Stimulated activated CD8-positive, alpha-beta memory T cell treated with anti-CD3 and anti-CD28 coated beads, Interleukin-4, amount 100 ng/mL, for 48 hours (primary cell): ENCODE measurements at places on chromosomes 2 and 18.

GRCh38 chr2:135052997-135053474 is 944 bp downstream of the RAB3GAP1 start:
- DNase-seq, result peak; percentile 41

DNA sequence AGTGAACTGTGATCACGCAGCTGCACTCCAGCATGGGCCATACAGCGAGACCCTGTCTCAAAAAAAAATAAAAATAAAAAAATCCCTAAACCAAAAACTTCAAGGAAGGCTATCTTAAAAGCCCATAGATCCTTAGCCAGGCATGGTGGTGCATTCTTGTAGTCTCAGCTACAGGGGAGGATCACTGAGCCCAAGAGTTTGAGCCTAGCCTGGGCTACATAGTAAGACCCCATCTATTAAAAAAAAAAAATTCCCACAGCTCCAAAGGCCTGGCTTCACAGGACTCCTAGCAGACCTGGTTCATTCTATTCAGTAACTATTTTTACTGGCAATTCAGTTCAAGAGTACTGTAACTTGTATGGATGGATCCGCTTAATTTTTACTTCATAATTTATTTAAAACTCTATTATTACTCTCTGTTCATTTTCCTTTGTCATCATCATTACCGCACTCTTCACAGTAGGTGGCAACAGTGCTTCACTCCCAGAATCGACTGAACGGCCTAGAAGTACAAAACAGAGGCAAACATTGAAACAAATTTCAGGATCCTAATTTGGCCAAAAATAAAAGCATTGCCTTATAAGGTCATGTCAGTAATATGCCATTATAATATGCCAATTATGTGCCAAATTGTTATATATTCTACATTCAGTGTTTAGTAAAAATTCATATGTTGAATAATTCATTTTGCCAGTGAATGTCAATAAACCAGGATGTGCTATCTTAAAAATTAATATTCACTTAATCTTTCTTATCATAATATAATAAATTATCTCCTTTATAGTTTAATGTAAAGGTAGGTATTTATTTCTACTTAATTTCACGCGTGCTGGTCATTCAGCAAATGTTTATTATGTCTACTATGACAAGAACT is 14.3 kb upstream of the STAM2 start:
- no peak for DNase-seq

- DNase-seq, result no peak
These were observed 47.2 kb downstream of the VIL1 start for GRCh38 chr2:218465987-218466633.

- DNase-seq, result no peak
These were observed 66.6 kb downstream of the DIS3L2 start for GRCh38 chr2:232028071-232028470.

DNA sequence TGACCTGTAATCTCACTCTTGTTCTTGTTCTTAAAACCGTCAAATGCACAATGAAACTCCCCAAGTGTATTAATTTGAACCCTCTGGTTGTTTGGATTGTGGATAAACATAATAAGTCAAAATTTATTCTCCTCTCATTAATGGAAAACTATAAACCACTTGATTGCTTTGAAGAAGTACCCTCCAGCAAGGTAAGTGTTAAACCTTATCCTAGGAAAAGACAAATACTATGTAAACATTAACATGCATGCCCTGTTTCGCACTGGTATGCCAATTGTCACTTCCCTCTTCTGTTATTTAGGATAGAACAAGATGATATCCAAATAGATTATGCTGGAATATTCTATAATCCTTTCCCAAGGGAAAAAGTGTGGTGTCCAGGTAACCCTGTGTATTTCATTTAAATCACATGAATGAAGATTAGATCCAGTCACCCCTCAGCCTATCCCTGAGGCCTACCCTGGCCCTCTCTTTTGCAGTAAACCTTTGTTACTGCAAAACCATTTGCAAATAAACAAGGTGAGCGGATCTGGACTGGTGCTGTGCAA is 1.3 kb downstream of the ADI1 start:
- no peak for DNase-seq

DNA sequence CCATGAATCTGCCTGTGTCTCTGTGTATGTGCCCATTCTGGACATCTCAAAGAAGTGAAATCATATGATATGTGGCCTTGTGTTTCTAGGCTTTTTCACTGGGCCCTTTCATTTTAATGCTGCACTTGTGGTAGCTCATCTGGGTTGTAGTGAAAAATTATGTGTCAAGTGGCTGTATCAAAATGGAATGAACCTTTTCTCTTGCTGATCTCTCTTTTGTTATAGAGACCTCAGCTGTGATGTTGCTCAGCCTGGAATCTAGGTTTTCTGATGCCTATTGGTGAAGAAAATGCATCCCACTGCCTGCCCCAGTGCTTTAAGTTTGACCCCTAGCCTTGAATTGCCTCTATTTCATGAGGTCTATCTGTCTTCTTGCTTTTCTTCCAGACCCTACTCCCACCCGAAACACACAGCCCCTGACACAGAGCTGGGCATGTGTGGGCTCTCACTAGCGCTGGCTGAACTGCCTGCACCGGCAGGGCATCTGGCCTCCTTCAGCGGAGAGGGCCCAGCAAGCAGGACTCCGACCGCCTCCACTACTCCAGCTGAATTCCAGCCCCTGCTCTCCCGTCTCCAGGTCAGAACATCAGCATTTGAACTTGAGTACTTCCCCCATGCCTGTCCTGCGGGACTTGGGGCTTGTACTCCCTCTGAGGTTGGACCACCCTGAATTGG is 175.8 kb upstream of the MSH6 start:
- DNase-seq, result no peak

DNA sequence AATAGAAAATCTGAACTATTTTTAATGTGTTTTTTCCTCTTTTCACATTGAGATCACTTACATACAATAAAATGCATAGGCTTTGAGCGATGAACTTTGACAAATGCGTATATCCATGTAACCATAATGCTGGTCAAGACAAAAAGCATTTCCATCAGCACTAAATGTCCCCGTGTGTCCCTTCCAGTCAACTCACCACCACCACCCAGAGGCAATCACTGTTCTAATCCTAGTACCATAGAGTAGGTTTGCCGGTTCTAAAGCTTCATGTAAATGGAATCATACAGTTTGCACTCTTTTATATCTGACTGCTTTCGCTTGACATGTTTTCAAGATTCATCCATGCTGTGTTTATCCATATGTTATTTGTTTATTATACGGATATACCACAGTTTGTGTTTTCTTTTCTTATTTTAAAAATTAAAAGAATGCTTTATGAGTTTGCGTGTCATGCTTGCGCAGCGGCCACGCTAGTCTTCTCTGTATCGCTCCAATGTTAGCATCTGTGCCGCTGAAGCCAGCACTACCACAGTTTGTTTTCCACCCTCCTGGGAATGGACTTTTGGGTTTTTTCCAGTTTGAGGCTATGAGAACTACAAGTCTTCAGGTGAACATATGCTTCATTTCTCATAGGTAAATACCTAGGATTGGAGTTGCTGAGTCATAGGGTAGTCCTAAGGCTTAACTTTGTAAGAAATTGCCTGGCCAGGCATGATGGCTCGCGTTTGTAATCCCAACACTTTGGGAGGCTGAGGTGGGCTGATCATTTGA is 197.5 kb upstream of the CHAC2 start:
- DNase-seq, result no peak

DNA sequence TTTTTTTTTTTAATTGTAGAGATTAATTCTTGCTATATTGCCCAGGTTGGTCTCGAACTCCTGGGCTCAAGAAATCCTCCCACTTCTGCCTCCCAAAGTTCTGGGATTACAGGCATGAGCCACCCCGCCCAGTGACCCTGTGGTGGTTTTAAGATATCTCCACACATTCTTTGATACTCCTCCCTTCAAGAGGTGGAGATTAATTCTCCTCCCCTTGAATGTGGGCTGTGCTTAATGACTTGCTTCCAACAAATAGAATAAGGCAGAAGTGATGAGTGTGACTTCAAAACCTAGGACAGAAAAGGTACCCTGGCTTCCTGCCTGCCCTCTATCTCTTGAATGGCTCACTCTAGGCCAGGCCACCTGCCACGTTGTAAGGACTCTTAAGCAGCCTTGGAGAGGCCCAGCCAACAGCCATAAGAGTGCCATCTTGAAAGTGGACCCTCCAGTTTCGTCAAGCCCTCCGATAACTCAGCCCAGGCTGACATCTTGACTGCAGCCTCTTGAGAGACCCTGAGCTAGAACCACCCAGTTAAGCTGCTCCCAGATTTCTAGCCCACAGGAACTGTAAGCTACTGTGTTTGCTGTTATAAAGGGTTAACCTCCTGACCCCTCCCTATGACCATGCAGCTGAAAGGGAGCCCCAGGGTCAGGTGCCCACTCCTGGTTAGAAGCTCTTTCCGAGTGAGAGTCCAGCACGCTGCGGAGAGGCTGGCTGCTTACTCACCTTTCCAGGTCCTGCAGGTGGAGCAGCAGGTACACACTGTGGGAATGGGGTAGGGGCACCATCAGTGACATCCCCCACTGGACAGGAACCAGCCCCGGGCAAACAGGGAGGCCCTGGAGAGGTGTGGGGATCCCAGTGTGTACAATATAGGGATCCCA is 27.6 kb downstream of the MRPL35 start:
- no peak for DNase-seq

- no peak for DNase-seq
These were observed 511.4 kb downstream of the KCNJ3 start for GRCh38 chr2:155209696-155210450.

DNA sequence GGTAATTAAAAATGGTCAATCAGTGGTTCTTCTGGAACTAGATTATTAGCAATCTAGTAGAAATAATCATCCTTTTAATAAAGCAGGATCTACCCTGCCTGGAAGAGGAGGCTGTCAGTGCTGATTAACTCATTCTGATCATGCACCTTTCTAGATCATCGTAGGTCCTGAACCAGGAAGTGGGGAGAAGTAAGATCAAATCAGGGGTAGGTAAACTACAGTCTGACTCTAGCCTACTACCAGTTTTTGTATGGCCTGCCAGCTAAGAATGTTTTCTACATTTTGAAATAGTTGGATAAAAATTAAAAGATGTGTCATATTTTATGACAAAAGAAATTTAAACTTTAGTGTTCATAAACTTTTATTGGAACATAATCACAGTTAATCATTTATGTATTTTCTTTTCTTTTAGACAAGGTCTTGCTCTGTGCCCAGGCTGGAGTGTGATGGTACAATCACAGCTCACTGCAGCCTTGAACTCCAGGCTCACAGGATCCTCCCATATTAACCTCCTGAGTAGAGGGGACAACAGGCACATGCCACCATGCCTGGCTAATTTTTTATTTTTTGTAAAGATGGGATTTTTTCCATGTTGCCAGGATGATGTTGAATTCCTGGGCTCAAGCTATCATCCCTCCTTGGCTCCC is 36.1 kb downstream of the C18orf54 start:
- DNase-seq, result no peak

DNA sequence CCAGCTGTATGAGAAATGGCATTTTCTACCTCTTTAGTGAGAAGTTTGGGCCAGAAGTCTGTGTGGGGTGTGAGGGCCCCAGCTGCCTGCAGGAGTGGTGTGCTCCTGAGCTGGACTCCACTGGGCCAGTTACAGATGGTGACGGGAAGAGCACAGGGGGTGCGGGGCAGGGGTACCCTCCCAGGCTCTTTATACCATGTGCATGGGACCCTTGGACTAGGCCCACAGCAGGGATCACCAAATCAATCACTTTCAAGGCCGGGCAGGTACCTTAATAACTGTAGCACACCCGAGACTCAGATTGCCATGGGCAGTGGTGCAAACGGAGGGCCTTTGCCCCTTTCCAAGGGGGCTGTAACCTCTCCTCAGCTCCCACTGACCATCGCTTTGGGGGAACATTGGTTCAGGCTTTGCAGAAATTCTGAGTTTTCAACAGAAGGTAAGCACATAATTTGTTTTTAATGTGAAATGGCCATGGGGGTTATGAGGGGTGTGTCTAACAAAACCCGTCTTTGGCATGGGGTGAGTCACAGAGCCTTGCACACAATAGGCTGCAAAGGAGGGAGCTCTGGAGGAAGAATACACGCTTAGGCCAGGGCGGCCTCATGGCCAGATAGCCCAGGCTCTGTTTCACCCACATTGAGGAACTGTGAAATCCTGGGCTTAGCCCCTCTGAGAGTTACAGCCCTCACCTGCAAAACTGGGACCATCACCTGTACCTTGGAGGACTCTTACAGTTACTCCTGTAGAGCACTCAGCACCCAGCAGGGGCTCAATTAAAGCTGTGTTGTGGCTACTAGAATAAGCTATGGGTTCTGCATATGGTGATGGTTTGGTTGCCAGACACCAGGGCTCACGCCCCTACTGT is 141.0 kb upstream of the BCL2L11 start:
- DNase-seq, result no peak

DNA sequence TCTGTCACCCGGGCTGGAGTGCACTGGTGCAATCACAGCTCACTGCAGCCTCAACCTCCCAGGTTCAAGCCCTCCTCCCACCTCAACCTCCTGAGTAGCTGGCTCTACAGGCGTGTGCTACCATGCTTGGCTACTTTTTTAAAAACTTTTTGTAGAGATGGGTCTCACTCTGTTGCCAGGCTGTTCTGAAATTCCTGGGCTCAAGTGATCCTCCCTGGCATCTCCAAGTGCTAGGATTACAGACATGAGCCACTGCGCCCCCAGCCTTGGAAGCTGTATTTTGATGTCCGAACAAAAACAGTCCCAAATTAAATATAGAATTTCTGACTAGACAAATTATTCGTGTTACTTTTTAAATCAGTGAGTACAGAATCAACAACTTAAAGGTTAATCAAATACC is 97.4 kb downstream of the ZNF516 start:
- DNase-seq, result no peak

DNA sequence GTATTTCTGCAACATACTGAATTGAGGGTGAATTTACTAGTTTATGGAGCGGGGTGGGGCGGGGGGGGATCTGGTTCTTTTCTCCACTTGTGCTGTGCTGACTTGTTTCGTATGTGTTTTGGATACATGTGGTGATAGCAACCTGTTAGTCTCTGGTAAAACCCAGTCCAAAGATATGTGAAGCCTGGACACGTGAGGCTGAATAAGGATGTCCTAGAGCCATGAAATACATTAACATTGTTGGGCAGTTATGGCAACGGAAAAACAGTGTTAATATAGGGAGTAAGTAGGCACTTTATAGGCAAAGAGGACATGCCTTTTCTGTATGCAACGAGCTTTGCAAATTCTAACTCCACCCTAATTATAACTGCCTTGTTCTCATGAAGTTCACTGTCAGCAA is 42.1 kb upstream of the NEMP2 start:
- DNase-seq, result no peak

DNA sequence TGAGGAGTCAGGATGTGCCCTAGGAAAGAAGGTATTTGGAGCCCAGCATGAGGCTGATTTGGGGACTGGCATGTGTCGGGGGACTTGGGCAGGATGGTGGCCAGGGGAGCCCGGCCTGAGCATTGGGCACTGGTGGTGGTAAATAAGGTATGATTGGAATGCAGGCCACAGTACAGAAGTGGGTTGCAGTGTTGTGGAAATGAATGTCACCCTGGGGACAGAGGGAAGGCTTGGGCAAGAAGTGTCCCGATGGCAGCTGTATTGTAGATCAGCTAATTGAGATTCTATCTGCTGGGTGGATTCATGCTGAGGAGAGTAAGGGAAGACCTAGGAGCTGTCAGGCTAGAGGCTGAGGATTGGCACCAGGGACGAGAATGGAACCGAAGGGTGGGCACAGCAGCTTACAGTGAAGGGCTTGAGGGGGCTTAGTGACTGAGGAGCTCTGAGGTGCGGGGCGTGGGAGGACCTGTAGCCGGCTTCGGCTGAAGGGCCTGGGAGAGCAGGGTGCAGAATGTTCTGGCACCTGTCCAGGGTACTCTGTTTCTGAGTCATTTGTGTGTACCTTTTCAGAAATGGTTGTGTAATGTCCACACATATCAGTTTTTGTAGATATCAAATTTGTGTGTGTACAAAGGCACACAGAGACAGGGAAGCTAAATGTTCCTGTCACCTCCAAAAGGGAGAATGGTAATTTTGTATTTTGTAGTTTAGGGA is 170.2 kb downstream of the PRKCE start:
- no peak for DNase-seq

GRCh38 chr2:70357684-70358071 is 55.8 kb upstream of the FAM136A start:
- no peak for DNase-seq
